ENCODE measurements at places on chromosomes 12 and 14.

DNA sequence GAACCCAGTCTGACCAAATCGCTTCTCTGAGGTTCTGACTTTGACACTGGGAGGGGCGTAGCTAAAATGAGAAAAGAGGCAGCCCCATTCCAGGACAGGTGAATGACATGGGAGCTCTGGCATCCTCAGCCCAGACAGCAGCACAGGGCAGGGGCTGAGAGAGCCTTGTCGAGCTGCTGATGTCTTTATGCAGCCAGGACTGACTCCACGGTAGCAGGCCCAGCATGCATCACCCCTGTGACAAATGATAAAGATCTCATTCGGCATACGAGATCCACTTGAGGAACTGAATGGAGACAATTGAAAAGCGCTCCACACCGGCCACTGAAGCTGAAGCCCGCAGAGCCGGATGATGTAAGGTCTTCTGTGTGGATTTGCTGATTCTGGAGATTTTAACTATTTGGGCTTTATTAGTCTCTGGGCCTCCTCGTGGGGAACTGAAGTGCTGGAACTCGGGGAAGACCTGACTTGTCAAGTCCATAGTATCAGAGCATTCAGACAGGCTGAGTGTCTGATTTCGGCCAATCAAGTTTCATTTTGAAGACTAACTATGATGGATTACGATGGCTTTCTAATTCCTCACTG is 56.9 kb upstream of the MAP1LC3B2 start:
- no peak for DNase-seq

DNA sequence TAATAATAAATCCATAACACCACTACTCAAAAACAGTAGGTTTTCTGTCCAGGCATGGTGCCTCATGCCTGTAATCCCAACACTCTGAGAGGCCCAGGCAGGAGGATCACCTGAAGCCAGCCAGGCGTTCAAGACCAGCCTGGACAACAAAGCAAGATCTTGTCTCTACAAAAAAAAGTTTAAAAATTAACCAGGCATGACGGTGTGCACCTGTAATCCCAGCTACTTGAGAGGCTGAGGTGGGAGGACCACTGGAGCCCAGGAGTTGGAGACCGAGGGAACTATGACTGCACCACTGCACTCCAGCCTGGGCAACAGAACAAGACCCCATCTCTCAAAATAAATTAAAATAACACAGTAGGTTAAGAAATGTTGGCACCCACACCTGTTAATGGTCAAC is 44.5 kb upstream of the AP4S1 start:
- no peak for DNase-seq

DNA sequence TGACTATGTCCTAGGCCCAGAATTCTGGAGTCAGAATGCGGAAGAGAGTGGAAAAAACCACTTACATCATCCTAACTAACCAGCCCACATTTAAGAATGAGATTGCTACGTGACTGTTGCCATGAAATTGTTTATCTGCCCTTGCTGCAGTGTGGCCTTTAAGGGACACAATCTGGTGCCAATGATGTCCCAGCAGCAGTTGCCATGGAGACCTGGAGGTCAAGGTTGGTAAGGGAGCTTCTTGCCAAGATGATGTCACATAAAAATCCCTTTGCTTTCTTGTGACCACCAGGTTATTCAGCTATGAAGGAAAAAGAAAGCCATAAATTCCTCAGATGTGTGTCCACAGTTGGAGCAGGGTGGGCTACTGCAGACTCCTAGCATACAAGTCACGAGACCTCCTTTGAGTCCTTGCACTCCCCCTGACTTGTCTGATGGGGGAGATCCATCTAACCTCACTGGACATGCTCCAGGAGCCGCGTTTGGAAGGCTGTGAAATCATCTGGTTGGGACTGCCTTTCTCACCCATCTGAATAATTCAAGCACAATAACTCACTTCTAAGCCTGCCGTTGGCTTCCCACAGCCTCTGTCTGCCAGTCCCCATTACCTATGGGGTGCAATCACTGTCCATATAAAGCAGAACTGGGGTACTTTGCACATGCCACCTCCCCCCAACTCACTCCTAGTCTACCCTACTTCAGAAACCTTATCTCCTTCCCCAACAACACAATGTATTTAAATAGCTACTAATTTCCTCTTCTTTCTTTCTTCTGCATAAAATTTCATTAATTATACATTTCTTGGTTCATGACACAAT is 165.6 kb downstream of the ZFP36L1 start:
- DNase-seq = no peak

DNA sequence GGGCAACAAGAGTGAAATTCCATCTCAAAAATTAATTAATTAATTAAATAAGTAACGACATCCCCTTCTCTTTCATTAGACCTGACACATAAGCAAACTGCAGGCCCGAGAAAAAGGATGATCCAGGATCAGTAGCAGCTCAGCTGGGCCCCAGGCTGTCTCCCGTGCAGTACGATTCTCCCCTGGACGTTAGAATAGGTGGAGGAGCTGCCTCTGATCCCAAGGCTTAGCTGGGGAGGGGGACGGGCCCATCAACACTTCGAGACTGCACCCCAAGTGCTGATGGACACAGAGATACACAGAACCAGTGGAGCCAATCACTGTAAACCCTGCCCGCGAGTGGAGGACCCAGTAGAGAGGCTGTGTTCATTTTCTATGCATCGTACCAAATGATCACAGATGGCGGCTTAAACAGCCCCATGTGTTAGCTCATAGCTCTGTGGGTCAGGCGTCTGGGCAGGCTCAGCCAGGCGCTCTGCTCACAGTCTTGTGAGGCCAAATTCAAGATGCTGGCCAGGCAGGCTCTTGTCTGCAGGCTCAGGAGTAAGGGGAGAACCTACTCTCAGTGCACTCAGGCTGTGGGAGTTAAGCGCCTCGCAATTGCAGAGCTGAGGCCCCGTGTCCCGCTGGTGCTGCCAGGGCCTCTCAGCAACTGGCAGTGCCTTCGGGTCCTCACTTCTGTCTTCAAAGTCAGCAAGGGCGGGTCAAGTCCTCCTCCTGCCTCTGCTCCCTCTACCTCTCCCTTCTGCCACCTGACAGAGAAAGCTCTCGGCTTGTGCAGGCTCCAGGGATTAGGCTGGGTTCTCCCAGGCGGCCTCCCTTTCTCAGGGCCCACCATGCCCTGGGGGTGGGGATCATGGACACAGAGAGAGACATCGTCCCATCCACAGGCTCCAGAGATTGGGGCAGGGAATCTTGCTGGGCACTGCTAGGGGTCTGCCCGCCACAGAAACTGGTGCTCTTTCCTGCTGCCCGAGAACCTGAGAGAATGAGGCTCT is 26.4 kb downstream of the RIMBP2 start:
- DNase-seq = no peak

GRCh38 chr14:73283608-73284379 is 46.5 kb downstream of the PAPLN start:
- DNase-seq = no peak

DNA sequence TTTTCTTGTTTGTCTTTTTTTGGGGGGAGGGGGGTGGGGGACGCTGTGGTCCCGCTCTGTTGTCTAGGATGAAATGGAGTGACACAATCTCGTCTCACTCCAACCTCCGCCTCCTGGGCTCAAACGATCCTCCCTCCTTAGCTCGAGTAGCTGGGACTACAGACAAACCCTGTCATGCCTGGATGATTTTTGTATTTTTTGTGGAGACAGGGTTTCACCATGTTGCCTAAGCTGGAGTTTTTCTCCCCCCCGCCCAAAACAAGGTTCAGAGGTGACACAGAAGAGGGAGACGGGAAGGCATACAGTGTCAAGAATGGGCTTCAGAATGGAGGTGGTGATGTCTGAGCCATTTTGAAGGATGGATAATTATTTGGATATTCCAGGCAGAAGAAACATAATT is 116.9 kb upstream of the ATF1 start:
- DNase-seq = no peak

DNA sequence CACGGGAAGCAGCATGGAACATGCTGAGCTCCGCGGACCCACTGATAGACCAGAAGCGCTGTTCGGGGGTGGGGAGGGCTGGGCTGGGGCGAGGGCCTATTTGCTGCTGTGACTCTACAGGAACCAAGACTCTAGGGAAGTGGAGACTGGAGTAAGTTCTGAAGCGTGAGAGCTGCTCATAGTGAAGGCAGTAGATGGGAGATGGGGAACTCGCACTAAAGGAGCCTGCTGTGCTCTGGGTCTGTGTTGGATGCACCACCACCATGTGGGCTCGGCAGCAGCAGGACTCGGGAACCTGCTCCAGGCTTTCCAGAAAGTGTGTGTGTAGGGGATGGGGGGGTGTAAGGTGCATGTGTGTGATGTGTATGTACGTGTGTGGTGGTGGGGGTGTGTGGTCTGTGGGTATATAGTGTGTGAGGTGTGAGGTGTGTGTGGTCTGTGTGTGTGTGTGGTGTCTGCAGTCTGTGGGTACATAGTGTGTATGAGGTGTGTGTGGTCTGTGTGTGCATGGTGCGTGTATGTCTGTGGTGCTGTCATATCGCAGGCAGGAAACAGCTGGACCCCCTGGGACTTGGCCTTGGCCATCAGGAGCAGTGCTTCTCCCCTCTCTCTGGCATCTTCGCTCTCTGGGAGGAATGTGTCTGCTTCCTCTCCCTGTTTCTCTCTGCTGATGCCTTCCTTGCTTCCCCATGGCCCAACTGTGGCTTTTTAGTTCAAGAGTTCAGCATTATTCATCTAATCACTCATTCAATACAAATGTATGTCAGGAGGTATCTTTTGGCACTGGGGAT is 378.9 kb downstream of the FUT8 start:
- no peak for DNase-seq

- no peak for DNase-seq
Measured at GRCh38 chr12:47835831-47836155, 16.1 kb upstream of the HDAC7 start.

DNA sequence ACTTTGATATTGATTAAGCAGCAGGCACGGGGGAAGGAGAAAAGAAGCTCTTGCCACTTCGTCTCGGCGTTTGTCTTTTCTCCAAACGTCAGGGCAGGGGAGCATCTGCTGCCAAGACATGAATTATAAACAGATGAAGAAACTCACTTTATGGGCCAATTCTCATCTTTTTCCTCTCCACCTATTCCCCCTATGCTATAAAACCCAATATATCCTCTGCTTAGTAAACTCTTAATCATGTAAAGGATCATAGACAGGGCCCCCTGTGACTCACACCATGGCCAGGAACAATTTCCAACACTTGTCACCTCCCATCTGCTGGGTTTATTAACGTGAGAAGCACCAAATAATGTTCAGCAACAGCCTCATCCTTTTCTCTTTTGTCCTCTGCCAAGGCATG is 1092.1 kb upstream of the TMEM132C start:
- no peak for DNase-seq

DNA sequence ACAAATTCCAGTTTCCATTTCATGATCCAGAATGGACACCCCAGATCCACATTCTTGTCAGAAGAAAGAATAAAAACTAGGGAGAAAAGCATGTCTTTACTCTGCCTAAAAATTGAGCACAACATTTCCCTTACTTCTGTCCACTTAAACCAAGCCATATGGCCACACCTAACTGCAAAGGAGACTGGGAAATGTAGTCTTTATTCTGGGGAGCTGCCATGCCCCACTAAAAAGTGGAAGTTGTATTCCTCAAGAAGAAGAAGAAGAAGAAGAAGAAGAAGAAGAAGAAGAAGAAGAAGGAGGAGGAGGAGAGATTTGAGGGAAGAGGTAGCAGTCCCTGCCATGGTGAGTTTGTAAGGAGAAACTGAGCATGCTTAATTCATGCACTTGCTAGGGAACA is 84.5 kb downstream of the GPR65 start:
- DNase-seq = no peak

- no peak for DNase-seq
Measured at GRCh38 chr14:50813544-50813863, 17.5 kb downstream of the NIN start.

DNA sequence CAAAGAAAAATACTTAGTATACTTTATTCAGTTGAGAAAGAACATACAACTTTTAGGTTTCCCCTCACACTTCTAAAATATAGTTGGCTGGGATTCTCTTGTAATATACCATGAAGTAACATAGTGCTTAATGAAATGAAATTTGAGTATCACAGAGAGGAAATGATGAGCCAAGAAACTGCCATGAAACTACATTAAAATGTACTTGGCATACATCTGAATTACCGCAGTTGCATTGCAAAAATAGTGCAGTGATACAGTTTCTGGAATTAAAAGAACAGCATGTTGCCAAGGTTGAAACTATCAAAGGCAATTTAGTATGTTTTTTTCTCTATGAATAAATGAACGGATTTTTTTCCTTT is 389.2 kb downstream of the TMEM117 start:
- DNase-seq = no peak

- DNase-seq = no peak
Measured at GRCh38 chr14:80771201-80771600, 170.3 kb downstream of the CEP128 start.

DNA sequence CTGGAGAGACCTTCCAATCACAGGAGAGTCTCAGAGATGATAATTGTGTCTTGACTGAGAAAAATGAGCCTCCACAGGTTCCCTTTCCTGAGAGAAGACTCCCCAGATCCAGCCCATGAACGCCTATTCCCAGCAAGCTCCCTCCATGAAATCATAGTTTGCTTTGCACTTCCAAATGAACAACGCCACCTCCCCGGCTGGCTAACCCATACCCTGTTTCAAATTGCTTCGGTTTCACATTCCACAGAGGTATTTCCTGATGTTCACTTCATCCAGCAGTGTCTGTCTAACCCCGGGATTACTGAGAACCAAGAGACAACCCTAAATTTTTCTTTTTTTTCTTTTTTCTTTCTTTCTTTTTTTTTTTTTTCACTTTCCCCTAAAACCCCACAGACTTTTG is 124.1 kb upstream of the RFLNA start:
- DNase-seq = no peak

DNA sequence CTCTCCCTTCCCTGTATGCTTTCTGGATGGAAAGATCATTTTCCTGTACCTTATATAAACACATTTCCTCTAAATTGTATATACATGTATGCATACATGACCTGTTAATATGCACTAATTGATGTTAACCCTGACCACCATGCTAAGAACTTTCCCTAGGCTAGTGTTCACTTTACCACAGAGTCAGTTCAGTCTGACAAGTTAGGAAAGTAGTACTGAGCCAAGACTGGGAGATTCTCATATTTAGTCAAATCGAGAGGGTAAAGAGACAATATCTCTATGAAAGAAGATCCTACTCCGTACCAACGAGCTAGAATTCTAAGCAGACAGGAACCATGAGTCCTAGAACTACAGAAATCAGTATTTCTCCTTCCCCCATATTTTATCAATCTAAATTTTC is 36.8 kb downstream of the ATF7 start:
- DNase-seq = no peak

- no peak for DNase-seq
Measured at GRCh38 chr12:96034621-96035282, 635 bp downstream of the LTA4H start.

GRCh38 chr14:54593860-54594259 is 26.9 kb downstream of the SAMD4A start:
- DNase-seq = no peak

- DNase-seq = no peak
Measured at GRCh38 chr12:63164911-63165310, 13.9 kb upstream of the AVPR1A start.

- no peak for DNase-seq
Measured at GRCh38 chr12:130846369-130846768, 7.3 kb upstream of the STX2 start.

GRCh38 chr14:64409126-64409920 is 21.2 kb downstream of the MTHFD1 start:
- no peak for DNase-seq

GRCh38 chr12:4412056-4412455 is 32.5 kb upstream of the FGF23 start:
- DNase-seq = no peak

Measured in activated gamma-delta T cell (primary cell).